ENCODE measurements at places on chromosomes 7 and 10.

DNA sequence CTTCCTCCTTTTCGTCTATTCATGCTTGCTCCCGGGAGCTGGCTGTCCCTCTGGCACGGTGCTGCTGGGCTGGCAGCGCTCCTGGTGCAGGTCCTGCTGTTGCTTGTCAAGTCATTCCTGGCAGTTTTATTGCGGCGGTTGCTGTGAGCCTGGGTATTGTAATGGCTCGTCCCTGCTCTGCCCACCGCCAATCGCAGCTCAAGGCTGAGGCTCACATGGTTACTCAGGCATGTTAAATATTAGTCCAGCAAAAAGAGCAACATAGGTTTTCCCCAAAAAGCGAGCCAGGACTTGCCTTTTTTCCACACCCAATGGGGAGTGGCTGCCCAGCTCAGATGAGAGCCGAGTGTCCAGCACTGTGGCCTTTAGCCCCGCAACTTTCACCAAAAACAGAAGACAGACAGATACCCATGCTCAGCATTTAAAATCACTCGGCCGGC, 492.9 kb upstream of the FOXK1 start:
- no peak for DNase-seq

DNA sequence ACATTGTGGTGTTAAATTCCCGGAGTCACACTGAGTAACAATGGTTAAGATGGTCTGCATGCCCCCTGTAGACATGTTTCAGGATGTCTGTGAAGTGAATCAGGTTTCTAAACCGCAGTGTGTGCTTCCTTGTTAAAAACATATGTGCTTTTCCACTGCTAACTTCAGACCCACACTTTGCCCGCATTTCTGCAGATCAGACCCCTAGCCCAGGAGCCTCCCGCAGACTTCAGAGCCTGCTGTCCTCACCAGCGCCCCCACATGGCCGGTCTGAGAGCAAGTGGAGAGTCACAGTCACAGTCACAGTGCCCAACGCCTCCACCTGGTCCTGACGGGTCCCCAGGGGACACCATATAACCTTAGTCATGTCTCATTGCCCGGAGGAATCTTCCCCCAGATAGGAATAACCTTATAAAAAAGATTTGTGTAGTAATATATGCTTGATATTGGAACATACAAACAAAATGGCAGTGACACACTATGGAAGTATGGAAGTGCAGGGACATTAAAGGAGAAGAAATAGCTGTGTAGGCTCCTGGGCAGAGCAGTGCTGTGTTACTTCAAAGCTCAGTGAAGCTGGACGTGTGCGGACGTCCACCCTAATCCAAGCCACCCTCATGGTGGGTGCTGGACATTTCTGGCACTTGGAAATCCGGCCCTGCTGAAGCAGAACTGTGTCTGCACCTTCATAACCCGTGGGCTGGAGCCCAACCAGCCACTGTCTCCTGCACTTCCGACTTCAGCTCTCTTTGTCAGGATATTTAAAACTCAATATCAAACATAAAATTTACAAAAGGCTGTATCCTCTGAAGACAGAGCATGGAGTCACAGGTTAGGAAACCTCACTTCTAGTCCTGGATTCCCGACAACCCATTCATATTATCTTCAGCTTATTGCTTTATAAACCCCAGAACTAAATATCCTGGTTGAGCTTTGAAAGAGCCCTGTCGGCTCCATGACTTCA, 29.0 kb downstream of the GSTO2 start:
- no peak for DNase-seq

DNA sequence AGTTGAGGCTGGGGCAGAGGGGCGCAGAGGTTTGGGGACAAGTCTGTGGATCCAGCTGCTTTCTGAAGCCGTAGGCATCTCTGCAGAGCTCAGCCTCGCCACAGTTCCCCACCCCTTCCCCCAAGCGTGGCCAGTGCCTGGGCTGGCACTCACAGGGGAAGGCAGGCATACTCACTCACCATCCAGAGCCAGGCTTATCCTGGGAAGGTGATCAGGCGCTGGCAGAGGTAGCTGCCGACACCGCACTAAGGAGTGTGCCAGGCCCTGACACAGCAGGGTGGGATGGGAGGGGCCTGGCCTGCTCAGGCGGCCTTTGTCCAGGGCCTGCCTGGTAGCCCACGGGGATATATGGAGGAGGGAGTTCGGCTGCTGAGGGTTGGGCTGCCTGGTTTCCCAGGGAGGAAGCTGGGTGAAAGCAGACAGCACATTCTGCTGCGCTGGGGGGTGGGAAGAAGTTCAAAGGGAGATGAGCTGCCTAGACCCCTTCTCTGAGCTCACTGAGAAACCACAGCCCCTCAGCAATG, 15.9 kb downstream of the VSIR start:
- DNase-seq = no peak

DNA sequence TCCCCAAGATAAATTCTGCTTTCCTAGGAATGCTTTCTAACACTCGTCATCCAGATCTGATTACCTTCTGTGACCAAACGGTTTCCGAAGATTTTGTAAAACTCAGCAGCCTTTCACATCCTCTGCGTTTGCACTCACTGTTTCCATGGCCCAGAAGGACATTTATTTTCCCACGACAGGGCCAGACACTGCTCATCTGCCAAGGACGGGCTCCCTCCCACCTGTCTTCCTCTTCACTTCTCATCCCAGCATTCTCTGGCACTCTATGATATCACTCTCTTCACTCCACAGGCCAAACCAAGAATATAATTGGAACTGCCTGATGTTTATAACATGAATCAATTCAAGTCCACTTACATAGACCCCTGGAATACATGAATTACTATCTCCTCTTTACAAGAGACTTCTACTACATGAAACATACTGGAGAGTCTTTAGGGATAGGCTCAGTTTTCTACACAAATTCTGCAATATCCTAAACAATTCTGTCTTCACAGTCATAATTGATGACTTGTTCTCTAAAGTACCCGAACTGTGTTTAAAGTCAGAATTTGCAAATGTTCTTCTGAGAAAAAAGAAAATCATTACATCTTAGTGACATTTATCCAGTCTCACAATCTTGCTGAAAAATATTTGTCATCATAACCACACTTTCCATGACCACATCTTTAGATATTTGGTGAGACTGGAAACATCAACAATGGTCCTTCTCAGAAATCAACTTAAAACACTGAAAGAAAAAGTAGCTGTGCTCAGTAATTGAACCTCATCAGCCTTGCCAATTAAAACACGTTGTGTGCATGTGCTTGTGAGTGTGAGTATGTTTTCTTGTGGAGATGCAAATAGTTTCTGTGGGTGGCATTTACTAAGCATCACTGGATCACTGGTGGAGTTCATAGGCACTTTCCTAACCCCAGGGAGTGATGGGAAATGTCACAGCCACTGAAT, 79.5 kb upstream of the PRSS58 start:
- no peak for DNase-seq

- DNase-seq = no peak
Measured at GRCh38 chr10:60974463-60975149, 30.6 kb upstream of the RHOBTB1 start.

DNA sequence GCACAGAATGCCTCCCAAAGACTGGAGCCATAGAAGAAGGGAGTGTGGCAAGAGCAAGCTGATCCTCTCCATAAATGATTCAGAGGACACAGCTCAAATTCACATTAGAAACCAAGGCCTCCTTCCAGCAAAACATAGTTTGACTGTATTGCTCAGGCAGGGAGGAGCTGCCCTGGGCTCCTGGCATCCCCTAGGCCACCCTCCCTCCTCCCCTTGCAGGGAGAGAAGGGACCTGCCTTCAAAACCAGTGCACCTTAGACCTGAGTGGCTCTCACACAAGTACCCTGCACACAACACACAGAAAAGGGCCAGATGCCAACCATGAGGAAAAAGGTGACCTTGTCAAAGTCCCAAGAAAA, 64.7 kb downstream of the CREB3L2 start:
- no peak for DNase-seq

DNA sequence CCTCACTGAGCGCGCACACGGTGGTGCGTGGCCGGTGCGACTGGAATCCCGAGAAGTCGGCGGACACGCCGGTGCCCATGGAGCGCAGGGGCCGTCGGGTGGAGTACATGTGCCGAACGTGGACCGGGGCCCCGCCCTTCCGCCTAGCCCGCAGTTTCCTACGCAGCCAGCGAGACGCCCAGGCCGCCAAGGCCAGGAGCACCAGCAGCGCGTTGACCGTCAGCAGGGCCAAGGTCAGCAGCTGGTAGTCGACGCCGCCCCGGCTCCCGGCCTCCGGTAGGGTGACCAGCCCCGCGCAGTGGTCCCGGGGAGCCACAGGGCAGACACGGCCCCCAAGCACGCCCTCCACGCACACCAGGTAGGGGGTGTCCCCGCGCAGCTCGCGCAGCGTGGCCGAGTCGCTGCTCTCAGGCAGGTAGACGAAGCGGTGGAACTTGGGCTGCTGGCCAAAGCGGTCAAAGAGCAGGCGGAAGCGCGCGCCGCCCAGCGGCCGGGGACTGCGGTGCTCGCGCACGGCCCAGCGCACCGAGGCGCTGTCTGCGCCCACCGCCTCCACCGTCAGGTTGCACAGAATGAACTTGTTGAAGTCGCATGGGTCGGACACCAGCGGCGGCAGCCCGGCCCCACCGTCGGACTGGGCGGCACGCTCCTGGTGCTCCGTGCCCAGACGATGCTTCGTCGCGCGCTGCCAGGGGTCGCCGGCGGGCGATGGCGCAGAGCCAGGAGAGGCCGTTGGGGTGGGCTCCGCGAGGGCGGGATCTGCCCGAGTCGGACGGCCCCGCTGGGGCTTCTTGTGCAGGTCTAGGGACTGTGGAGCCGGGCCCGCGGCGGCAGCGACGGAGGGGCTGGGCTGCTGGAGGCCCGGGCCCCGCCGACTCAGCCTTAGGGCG, 2.2 kb downstream of the TRIL start:
- DNase-seq = no peak

DNA sequence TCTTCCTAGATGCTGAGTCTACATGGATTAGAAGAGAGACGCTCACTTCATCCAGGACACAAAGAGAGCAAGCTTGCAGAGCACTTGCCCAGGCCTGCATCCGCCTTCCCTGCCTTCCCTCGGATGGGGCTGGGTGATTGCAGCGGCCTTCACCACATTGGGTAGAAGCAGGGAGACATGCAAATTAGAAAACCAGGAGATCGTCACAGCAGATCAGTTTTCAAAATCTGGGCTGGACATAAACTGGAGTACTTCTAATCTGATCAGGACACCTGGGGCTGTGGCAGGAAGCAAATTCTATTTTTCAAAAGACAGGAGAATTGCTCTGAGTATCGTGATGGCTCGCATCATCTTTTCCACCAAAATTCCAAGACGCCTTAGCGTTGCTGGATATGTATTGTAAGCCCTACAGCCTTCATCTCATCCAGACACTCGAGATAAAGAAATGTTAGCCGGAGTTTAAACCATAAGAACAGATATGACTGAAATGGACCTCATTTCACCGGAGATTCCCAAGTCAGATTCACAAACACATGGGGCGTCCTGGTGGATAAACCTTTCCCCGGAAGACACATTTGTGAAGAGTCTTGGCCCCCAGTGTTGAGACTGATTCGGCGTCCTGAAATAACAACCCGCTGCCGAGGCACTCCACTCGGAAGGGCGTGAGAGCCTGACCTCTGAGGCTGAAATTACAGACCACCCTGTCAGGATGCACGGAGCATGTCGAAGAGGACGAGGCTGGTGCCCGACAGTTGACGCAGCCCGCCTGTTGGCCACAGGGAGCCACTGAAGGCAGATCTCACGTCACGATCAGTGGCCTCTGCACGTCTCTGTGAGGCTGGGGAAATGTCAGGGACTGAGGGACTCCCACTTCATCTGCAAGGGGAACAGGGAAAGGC, 91.2 kb upstream of the PARD3 start:
- no peak for DNase-seq
